ENCODE measurements at places on chromosomes 12 and 14.

GRCh38 chr12:47158792-47159191 is 79.0 kb upstream of the AMIGO2 start:
- DNase-seq: no peak

- no peak for DNase-seq
Observed at GRCh38 chr12:60168441-60168840, 572.6 kb downstream of the SLC16A7 start.

- DNase-seq: no peak
Observed at GRCh38 chr14:24259282-24260025, 3.5 kb downstream of the TGM1 start.

DNA sequence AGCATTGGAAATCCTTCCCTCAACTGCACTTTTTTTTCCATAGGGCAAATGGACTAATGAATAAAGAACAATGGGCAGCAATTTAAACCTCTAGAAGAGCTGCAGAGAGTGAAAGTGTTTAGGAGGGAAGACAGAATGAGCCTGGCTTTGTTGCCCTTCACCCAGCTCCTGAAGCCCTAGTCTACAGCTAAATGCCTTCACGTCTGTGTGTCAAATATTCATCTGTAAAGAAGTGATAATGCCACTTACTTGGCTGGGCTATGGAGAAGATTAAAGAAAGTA is 45.6 kb downstream of the FLRT2 start:
- DNase-seq: no peak

DNA sequence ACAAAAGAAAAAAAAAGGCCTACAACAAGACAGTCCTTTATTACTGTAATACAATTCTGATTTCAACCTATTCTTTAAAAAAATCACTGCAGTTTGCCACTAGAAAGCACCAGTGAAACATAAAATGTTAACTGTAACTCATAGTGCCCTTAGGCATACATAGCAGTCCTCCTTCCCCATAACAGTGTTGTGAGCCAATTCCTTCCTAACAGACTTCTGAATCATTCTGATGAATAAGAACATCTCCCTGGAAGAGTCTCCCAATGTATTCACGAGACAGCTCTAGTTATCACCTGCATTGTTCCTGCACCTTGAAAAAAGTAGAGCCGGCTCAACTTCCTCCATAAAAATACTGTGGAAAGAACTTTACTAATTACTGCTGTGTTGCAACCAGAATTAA is 213.6 kb upstream of the FSCB start:
- no peak for DNase-seq

GRCh38 chr12:91991399-91992187 is 154.1 kb downstream of the BTG1 start:
- DNase-seq: no peak

DNA sequence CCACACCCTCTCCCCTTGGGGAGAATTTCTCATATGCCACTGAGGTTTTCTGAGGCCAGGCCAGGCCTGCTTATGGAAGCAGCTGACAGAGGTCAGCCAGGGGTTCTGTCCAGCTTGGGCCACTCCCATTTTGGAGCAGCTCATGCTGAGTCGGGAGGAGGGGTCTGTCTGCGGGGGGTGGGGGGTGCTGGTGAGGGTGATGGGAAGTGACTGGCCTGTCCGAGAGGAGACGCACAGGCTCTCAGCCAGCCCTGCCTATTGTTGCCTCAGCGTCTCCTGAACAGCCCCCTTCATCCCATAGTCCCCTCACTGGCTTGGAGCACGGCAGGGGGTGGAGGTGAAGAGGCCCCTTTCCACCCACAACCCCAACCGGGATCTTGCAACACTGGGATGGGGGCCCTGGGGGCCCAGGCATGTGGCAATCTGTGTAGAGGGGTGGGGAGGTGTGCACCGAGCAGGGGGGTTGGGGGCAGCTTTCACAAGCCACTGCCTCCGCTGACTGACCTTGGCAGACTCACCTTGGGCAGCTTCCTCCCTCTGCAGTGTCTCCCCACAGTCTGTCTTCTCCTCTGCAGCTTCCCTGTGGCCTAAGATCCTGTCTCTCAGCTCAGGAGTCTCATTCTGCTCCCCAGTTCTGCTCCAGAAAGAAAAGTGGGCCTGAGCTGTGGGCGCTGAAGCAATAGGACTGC is 5.5 kb downstream of the CEBPE start:
- DNase-seq: peak; percentile 88

- DNase-seq: no peak
Observed at GRCh38 chr12:83036847-83037246, 350.1 kb downstream of the TMTC2 start.

Data from AML-193 (cell line).